ENCODE measurements at places on chromosomes 5 and 9. TPM values are rescaled to one million over a fixed set of nuclear protein-coding genes. Genes with fewer than 3 reads are reported as not detected.

The RGS14 gene
- total RNA-seq = 15.9 TPM

The HTR4 gene
- not detected for total RNA-seq

The IFNB1 gene
- total RNA-seq = not detected

The PHF24 gene
- total RNA-seq = 3.1 TPM

The SVEP1 gene
- 0.10 TPM for total RNA-seq

The MSX2 gene
- not detected for total RNA-seq

The ADAMTS2 gene
- 23.5 TPM for total RNA-seq

The CD72 gene
- total RNA-seq = 4.9 TPM

The SMIM3 gene
- total RNA-seq = 0.51 TPM

The GAS1 gene
- 6.1 TPM for total RNA-seq

The KCNN2 gene
- total RNA-seq = 2.3 TPM

DNA sequence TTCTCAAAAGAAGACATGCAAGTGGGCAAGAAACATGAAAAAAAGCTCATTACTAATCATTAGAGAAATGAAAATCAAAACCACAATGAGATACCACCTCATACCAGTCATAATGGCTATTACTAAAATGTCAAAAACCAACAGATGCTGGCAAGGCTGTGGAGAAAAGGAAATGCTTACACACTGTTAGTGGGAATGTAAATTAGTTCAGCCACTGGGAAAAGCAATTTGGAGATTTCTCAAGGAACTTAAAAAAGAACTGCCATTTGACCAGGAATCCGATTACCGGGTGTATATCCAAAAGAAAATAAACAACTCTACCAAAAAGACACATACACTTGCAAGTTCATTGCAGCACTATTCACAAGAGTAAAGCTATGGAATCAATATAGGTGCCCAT is 595.4 kb upstream of the RIOK2 start:
- DNase-seq = no peak

DNA sequence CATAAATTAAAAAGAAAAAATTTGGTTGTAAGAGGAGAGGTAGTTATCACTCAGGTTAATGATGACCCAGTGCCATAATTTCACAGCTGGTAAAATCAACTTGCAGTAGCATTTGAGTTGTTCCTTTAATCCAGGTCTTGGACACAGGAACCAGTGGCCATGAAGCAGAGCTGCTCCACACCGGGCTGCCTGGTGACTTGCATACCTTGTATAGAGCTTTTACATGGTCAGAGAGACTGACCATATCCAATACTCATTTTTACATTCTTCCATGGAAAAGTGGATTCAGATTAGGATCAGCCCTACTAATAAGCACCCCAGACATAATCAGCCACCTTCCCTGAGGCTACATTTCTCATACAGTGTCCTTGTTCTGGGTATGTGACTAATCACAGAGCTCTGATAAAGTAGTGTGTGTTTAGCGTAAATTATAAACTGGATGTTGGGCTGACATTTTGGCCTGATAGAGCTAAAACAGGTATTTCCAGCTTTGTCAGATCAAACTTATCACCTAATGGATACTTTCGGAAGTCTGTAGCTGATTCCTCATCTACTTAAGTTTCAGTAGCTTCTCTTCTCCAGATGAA is 77.0 kb upstream of the ZSWIM6 start:
- no peak for DNase-seq

DNA sequence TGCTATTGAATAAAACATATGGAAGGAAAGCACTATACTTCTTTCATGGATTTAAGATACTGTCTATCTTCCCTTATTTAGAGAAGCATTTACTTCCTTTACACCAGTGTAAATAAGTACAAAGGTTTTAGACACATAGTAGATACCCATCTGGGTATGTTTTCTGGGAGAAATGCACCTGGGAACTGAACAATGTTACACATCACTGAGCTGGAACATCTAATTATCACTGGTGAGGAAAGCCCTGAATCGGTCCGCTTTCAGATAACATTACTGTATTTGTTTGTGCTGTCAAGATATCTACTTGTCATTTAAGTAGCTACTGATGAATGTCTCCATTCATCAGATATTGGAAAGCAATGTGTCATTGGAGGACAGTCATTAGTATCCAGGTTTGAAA is 964.7 kb upstream of the PTPRD start:
- DNase-seq = no peak

DNA sequence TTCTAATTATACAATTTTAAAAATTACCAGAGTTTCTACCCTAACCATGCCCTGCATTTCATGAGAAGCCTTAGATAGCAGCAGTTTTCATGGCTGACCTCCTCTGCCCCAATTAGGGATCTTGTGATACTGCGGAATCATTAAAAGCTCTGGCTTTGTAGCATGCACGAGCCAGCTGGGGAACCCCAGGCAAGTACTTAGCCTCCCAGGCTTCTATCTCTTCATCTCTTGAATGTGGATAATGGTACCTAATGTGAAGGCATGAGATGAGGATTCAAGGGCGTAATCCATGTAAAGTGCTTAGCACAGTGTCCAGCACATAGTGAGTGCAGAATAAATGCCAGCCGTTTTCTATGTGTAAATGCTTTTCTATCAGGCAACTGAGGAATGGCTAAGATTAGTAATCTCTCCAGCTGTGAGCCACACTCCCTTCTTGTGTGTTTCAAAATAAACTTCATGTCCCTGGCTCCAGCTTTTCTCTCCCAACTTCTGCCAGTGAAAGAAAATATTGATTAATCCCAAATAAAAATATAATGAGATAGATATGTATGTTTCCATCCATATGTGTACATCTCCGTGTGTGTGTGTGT is 88.4 kb downstream of the APBA1 start:
- DNase-seq = no peak

GRCh38 chr9:119240546-119240945 is 128.7 kb downstream of the BRINP1 start:
- DNase-seq = no peak

DNA sequence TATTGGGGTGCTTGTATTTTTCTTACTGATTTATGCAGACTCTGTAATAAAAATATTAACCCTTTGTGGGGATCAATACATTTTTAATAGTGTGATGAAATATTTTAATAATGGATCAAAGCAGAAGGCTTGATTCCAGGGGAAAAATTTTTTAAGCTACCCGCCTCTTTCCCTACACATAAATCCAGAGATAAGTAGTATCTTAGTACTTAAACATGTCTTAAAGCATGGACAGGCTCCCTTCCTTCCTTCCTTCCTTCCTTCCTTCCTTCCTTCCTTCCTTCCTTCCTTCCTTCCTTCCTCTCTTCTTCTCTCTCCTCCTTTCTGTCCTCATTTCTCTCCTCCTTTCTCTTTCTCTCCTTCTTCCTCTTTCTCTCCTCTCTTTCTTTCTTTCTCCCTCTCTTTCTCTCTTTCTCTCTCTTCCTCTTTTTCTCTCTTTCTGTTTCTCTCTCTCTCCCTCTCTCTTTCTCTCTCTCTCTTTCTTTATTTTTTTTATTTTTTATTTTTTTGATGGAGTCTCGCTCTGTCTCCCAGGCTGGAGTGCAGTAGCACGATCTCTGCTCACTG is 78.0 kb upstream of the SPRY4 start:
- DNase-seq = no peak

- no peak for DNase-seq
Measured at GRCh38 chr5:42872865-42873264, 61.2 kb upstream of the SELENOP start.

DNA sequence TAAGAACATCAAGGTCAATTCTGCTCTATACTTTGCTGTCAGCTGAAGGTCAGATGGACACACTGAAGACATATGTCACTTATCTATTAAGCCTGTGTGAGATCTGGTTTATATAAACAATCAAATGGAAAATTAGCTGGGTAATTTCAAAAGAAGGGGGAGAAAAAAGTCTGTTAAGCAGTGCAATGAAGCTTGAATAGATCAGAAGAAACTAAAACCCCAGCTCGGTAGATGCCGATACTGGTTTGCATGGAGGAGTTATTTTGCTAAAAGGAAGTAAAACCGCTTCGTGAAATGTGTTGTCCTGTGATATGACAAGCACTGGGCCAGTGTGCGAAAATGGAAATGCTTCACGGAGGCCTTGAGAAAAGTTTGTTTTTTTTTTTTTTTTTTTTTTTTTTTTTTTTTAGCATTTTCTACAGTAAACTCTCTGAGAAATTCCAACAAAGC is 148.8 kb downstream of the MEF2C start:
- no peak for DNase-seq

GRCh38 chr9:77211561-77211960 is 34.2 kb downstream of the VPS13A start:
- no peak for DNase-seq

DNA sequence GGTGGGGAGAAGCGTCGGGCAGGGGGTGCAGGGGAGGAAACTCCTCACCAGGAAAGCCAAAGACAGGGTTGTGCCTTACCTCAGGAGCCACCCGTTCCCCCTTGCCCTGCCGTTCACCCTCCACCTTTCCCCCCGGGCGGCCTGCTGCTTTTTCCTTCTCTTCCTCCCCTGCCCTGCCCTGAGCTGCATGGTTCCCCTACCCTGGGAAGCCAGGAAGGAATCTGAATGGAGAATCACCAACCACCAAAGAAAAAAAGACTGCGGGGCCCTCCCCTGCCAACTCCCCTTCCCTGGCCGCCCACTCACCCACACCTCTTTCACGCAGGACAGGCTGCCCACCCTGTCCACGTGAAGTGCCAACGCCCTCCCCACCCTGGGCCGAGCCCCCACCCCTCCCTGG is 820 bp upstream of the NFX1 start:
- peak; percentile 14 for DNase-seq

DNA sequence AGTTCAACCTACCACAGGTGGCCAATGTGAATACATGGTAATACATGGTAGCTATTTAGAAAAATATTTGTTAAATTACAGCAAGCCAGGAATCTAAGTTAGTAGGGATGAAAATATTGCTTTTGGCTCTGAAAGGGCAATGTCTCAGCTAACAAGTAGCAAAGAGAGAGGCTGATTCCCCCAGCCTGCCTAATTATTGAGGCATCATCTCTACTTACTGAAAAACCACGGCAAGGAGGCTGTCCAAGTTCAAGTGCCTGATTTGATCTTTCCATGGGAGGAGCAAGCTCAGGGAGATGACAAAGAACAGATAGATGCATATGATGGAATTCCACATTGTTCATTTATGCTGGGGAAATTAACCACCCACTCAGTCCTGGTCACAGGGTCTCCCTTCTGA is 28.7 kb upstream of the UBTD2 start:
- DNase-seq = no peak

DNA sequence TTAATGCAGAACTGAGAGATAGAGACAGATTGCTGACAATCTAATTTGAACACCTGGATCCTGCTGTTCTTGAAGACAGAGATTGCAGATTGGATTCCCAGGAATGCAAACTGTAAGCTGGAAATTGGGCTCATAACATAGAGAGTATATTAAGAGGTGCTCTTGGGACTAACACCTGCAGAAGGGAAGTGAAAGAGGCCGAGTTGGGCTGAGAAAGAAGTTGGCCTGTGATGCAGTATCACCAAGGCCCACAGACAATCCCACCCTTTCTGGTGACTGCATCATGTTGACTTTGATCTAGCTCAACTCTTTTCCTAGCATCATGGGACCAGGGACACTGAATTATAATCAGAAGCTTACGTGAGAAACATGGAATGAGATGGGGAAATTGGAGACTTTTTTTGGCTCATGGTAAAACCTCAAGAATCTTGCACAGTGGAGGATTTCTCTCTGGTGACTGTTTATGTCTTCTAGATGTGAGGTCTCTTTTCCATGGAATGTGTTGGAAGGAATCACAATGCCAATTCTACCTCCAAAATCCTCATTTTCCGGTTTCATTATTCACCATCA is 36.5 kb upstream of the NUDT12 start:
- no peak for DNase-seq

- no peak for DNase-seq
Measured at GRCh38 chr9:131276891-131277286, 579 bp upstream of the FAM78A start.

DNA sequence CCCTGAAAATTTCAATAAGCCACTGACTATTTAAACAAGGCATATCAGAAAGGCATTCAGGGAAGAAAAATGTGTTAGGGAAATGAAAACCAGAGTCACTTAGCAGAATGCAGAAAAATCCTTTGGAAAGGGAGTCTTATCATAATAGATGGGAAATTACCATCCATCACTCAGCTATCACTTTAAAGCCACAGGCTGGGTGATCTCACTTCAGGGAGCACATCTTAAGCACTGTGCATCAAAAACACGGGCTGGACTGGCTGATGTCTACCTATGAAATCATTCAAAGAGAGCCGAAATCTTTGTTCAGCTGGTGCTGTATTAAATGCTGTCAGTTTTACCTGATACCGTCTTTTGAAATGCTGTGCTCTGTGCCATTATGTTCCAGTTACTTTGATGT is 73.5 kb downstream of the C9orf57 start:
- no peak for DNase-seq

DNA sequence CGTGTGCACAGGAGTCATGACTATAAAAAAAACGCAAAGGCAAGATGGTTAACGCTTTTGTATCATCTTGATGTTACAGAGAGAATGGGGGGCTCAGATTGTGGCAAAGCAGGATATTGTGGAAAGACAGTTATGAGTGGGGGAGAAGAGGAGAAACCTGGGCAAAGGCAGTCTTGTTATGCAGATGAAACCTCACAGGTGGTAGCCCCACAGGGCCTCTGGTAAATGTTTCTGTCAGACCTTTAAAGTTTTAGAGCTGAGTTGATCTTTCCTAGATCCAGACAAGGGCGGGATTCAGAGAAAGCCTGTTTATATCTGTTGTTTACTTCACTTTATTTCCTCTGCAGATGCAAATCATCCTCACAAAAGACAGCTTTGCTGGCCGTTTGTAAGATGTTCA is 55.2 kb downstream of the C9orf85 start:
- no peak for DNase-seq

GRCh38 chr5:5116956-5117355 is 23.2 kb upstream of the ADAMTS16 start:
- DNase-seq = no peak

DNA sequence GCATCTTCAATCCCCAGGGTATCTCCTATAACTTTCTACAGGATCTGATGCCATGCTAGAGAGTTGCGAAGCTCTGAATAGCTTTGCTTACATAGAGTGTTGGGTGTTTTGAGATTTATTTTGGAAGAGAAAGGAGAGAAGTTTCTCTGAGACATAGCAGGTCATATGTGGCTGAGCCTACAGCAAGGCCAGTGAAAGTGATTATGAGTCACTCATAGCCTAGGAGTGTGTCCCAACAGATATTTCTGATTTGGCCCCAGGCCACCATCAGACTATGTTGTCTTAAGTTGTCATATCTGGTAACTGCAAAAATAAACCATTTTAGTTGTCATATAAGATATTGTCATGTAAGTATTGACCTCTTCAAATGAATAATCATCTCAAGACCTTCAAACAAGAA is 132.0 kb upstream of the RAI14 start:
- no peak for DNase-seq

- peak; percentile 80 for DNase-seq
Measured at GRCh38 chr5:73311291-73312110, 137.1 kb downstream of the FOXD1 start.

DNA sequence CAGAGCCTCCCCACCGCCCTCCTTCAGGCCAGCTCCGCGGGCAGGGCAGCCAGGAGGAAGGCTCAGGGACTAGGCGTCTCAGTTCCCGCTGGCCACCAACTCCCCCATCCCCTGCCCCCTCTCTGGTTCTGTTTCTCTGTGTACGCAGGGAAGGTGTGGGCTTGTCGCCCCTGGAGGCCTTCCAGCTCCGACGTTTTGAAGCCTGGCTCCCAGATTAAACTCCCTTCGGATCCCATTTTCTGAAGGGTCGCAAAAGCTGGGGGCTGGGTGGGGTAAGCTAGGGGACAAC is 346 bp downstream of the ATOX1 start:
- DNase-seq = peak; percentile 36

Measured in glutamatergic neuron (in vitro differentiated cells).